ENCODE measurements at places on chromosomes 7 and 10.

DNA sequence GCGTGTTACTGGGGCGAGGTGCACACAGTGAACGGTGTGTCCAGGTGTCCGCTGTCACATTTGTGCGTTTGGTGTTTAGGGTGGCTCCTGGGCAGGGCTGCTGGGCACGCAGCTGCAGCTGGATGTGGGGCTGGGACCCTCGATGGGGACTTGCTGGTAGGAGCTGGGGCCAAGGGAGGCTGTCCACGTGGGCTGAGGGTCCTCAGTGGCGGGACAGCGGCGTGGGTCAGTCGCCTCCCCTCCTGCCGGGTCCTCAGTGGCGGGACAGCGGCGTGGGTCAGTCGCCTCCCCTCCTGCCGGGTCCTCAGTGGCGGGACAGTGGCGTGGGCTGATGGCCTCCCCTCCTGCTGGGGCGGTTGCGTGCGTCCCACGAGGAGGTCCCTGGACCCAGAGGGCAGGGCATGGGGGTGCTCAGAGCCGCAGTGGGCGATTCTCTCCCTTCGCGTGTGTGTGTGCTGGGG, 68.5 kb downstream of the INPP5A start:
- no peak for DNase-seq

DNA sequence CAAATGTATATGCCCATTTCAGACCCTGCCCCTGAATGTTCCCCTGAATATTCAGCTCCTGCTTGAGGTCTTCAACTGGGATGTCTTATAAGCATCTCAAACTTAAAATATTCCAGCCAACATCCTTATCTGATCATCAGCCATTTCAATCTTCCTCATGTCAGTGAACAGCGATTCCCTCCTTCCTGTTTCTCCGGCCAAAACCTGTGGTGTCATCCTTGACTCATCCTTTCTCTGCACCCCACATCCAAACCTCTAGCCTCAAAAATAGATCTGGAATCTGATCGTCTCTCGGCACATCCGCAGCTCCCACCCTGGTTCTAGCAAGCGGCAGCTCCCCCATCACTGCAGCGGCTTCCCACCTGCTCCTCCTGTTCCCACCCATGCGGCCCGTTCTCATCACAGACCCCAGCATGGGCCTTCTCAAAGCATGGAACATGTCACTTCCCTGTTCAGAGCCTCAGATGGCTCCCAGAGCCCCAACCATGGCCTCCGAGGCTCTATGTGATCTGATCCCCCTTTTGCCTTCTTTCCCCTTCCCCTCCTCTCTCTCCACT, 165.7 kb downstream of the HECW1 start:
- no peak for DNase-seq

- DNase-seq: no peak
These were observed 953 bp downstream of the NODAL start for GRCh38 chr10:70440296-70441160.

- peak; percentile 22 for DNase-seq
These were observed 30.0 kb downstream of the SGMS1 start for GRCh38 chr10:50593523-50594376.

DNA sequence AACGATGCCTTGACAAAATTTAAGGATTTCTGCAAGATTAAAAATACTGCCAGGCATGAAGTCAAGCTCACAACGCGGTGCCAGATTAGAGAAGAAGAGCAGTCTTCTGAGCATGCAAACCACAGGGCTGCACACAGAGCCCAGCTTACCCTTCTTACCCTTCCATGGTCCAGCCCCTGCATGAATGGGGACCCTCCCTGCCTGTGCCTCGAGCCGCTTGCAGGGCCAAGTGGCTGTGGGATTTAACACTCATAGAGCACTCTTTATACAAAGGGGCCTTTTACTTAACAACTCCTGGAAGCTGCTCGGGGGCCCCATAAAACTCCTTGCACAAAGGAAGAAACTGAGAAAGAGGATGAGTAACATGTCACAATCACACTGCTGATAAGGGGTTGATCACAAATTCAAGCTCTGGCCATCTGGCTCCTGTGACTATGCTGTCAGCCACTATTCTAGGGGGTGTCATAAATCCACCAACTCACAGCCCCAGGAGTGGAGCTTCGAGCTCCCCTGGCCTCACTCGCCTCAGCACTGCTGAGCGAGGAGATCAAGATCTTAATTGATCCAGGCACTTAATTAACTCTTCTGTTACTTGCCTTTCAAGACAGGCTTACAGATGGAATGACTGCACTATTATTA, 514.8 kb downstream of the TNS3 start:
- DNase-seq: no peak

DNA sequence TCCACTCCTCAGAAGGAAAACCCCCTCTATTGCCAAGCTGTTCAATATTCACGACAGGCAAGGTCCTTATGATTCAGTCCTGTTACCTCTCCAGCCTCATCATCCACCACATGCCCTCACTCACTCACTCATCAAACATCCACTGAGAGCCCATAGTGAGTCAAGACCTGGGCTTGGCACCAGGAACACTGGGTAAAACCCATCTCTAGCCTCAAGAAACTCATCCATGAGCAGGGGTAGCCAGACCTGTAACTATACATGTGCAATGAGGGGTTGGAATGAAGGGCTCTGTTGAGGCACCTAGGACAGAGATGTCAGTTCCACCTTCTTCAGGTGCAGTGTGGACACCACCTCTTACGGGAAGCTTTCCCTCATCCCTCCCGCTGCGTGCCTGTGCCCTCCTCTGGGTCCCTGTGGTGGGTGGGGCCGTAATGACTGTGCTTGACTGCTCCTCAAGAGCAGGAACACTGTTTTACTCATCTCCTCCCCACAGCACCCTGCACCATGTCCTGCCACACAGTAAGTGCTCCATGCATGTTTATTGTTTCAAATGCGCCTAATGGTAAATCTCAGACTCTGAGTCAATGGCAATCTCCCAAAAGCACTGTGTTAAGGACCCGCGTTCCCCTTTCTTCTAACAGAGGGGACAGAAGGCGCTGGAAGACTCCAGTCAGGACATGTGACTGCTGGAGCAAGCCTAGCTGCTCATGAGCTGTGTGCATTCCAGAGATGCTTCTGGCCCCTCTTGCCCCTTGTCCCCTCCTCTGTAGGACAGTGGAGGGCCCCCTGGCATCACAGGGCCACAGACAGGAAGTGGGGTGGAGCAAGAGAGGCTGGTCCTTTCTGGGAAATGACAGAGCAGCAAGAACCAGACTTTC, 95.4 kb downstream of the HIPK2 start:
- DNase-seq: no peak

DNA sequence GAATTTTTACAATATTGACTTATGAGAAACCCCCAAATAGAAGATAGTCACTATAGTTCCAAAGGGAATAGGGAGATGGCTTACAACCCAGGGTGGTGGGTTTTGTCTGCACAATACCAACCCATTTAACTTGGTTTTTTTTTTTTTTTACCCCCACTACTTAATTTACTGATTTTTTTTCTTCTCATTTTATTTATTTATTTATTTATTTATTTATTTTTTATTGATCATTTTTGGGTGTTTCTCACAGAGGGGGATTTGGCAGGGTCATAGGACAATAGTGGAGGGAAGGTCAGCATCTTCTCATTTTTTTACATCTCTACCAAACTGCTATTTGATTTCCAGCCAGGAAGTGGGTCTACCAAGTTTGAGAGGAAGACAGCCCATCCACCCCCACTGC, 77.9 kb downstream of the FAM204A start:
- DNase-seq: no peak

- DNase-seq: no peak
These were observed 115.4 kb downstream of the RPS24 start for GRCh38 chr10:78148961-78149612.

GRCh38 chr7:23021596-23021995, 7.7 kb upstream of the HYCC1 start:
- DNase-seq: no peak

GRCh38 chr10:28981007-28981406, 303.7 kb downstream of the BAMBI start:
- no peak for DNase-seq

- no peak for DNase-seq
These were observed 506 bp downstream of the MCM10 start for GRCh38 chr10:13161857-13162271.

DNA sequence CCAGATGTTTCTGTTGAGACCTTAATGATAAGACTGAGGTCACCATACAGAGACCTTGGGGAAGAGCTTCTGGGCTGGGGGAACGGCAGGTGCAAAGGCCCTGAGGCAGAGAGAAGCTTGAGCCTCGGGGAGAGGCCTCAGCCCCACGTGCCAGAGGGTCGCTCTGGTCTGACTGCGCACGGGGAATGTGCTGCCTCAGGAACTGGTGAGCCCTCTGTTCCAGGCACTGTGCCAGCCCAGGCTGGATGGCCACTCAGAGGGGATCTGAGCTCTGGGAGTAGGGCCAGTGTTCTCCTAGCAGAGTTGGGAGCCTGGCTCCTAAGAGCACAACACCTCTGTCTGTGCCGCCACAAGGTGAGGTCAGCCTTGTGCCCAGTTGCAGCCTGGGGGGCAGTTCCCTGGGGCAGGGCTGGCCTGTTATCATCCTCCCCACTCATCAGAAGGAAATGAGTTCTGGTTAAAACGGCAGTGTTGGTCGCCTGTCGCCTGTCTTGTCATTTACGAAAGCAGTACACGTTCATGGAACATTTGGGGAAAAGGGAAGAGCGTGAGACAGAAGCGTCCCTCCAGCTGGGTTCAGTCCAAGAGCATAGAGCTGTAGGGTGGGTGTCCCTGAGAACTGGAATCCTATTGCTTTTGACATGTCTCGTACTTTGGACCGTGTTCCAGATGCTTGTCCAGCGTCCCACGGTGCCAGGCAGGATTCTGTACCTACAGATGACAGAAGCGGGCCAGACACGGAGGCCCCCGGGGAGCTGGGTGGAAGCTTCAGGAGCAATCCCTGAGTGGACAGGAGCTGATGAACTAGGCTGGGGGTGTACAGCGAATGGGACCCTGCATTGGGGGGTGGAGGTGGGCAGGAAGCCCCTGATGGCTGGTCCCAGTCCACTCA, 4.3 kb downstream of the TTYH3 start:
- peak; percentile 55 for DNase-seq

DNA sequence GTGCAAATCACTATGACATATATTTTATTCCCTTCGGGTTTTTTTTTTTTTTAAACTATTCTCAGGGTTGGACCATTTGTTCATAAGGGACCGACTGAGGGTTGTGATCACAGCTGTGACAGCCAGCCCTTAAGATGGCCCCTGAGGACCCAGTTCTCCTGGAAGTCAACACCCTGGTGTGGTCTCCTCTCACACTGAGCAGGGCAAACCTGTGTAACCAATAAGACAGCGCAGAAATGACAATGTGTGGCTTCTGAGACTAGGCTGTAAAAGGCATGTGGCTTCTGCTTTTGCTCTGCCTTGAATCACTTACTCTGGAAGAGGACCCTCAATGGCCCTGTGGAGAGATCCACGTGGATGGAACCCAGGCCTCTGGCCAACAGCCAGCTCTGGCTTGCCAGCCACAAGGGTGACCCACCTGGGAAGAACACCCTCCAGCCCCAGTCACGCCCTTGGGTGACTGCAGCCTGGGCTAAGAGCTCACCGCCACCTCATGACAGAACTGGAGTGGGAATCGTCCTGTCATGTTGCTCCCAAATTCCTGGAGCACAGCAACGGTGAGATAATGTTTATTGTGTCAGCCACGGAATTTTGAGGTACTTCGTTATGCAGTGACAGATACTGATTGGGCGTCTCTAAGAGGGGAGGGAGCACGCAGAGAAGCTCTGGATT, 127.1 kb downstream of the CLEC2L start:
- DNase-seq: no peak

DNA sequence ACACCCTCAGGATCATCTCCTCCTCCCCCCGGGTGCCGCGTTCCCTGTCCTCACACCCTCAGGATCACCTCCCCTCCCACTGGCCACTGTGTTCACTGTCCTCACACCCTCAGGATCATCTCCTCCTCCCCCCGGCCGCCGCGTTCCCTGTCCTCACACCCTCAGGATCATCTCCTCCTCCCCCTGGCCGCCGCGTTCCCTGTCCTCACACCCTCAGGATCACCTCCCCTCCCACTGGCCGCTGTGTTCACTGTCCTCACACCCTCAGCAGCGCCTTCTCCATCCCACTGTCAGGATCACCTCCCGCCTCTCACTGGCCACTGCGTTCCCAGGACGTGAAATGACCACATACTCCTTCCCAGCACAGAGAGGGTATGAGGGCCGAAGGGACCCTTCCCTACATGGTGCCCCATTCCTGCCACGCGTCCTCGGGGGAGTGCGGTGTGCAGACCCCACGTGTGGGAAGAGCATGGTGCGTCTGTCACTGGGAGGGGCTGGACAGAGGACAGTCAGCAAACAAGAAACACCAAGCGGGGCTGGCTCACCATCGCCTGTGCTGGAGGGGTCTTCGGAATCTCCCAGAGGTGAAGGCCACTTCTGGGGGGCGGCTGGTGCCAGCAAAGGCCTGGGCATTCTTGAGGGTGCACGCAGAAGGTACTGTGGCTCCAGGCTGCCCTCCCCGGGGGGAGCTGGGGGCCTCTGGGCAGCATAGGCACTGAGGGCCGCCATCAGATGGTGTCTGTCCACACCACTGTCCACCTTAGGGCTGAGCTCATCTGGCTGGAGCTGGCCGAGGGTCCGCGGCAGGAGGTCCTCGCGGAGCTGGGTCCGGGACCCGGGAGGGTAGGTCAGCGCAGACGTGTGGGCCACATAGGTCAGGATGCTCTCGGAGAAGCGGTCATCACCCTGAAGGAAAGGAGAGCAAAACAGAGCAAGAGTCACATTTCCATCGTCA, 421.0 kb downstream of the PTPRN2 start:
- no peak for DNase-seq

DNA sequence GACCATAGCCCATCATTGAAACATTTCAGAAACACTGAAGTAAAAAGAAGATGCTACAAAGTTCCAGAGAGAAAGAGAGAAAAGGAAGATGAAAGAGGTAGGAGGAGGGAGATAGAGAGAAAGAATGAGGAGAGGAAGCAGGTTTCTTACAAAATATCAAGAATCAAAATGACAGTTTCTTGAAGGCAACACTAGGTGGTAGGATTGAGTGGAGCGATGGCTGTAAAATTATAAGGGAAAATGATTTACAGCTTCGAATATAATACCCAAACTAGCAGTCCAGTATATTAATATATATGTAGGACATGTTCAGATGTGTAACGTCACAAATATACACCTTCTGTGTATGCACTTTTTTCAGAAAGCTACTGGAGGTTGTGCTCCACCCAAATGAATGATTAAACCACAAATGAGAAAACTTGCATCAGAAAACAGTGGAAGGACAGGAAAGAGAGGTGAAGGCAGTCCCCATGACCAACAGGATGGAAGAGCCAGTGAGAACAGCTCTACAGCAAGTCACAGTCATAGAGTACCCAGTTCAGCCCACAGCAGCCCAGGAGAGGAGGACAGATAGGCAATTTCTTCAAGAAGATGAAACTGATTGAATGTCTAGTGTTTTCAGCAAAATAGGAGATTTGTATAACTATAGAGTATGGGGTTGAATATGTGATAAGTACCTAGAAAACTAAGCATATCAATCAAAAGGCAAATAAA, 151.5 kb upstream of the TARP start:
- no peak for DNase-seq

GRCh38 chr10:6398399-6398798, 181.7 kb downstream of the PRKCQ start:
- no peak for DNase-seq

DNA sequence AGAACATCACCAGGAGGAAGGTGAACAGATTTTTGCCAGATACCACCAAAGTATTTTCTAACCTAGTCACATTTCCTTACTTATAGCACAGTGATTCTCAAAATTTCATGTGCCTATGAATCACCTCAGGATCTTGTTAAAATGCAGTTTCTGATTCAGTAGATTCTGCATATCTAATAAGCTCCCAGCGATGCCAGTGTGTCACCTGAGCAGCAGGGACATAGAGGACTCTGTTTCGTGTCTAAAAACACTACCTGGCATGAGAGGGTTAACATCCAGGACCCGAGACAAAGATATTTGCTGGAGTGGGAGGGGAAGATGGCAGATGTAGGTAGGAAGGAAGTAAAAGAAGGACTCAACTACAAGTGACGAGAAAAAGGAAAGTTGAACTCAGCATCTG, 252.1 kb upstream of the KMT2E start:
- DNase-seq: no peak
